Left cardiac atrium (tissue), 4 donors: ENCODE measurements at places on chromosomes 1 and 21.

GRCh38 chr1:46948629-46949416, 7.5 kb upstream of the CYP4A11 start:
- DNase-seq = no peak

DNA sequence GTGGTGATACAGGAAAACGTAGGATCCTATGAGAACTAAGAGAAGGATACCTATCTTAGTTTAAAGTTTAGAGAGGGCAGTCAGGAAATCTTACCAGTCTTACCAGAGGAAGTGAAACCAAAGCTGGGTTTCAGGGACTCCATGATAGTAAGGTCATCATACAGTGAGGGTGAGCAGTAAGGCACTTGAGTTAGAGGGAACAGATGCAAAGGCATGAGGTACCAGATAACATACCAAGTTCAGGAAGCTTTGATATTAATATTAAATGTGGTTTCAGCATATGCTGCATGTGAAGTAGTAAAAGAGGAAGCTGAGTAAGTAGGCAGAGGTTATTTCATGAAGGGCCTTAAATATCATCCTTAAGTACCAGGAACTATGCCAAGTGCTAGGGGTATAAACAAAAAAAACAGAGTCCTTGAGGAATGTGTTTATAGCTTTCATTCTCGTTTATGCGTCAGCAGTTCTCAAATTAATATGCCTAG, 16.9 kb downstream of the ATG4C start:
- no peak for DNase-seq

GRCh38 chr1:20119347-20119746, at the start of gene PLA2G2D:
PLA2G2D (minus strand) TSS chr1:20119536; CDS start chr1:20119498, 38 bp downstream.
- DNase-seq = no peak

DNA sequence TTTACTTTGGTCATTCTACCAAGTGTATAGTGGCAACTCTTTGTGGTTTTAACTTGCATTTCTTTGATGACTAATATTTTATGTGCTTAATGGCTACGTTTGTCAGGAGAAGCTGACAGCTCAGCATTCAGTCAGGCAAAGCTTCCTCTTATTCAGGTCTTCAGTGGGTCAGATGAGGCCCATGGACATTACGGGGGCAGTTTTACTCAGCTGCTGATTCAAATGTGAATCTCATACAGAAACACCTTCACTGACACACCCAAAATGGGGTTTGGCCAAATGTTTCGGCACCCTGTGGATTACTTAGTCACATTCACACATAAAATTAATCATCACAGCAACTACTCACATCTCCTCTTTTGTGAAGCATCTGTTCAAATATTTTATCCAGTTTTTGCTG, 104.9 kb upstream of the PLD5 start:
- no peak for DNase-seq

GRCh38 chr1:101022294-101022693, 3.3 kb downstream of the DPH5 start:
- no peak for DNase-seq
